ENCODE measurements at places on chromosomes 12 and 14. TPM values are rescaled to one million over a fixed set of nuclear protein-coding genes. Genes with fewer than 3 reads are reported as not detected.

HOTAIR gene
- not detected for total RNA-seq

RBP5 gene
- total RNA-seq, result 0.46 TPM

PLEKHG7 gene
- not detected for total RNA-seq

FIGNL2 gene
- total RNA-seq, result 0.39 TPM

SSPN gene
- total RNA-seq, result 81.8 TPM

NKX2-1 gene
- total RNA-seq, result not detected
